Activated naive CD4-positive, alpha-beta T cell treated with Interleukin-2 at 50 U/mL for 16 hours (primary cell): ENCODE measurements at places on chromosomes 12 and 14.

- DNase-seq: no peak
Measured at GRCh38 chr14:23365732-23366425, 907 bp upstream of the EFS start.

DNA sequence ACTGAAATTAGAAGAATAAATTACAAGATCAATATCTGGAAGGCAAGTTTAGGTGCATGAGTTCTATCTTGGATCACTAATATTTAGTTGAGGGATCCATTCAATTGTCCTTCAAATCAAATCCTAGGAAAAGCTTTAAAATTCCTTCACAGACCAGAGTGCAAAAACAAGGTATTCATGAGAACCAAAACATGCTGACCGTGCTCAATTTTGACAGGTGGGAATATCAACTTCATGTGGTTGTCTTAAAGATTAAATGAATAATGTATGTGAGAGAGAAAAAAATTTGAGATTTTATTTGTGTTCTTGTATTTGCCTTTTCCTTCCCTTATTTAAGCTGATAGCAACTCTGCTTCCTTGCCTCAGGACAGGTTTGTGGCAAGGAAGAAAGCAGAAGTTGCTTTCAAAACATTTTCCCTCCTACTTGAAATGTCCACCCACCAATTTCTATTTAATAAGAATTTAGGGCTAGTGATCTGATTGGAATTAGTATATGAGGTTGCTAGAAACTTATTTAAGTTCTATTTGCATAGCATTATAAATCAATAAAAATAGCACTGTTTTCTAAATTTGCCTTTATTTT, 4.9 kb upstream of the PPP1R12A start:
- DNase-seq: no peak

GRCh38 chr14:70077720-70078119, 111.0 kb downstream of the SLC8A3 start:
- no peak for DNase-seq

GRCh38 chr14:91257328-91258010, 13.0 kb upstream of the GPR68 start:
- DNase-seq: no peak

DNA sequence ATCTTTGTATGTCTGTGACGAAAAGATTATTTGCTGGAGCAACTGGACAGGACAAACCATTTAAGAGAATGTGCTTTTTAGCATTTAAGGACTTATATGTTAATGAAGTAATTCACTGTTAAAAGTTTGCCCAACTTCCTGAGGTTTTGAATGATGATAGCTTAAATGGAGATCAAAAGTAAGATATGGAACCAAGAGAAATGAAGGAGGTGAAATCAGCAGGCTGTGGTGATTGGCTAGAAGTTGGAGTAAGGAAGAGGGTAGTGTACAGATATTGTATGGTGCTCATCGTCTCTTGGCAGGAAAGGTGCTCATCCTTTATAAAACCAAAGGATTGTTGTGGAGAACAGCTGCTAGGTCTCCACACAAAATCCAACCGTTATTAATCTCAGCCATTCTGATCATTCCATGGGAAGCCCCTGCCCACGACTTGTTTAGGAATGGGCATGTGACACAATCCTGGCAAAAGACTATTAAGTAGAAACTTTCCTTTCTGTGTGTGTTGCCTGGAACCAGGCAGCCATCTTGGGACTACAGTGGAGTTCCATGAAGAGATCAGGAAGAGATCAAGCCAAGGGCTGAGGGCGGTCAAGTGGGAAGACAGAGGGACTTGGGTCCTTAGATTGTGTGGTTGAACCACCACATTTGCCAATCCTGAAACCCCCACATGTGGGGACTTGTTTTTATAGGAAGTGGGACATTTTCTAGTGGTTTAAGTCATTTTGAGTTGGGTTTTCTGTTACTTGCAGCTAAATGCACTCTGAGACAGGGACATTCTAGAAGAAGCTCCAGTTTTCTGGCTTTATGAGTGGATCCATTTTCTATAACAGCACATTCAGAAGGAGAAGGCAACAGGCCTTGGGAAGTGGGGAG, 56.8 kb upstream of the CHST11 start:
- no peak for DNase-seq

DNA sequence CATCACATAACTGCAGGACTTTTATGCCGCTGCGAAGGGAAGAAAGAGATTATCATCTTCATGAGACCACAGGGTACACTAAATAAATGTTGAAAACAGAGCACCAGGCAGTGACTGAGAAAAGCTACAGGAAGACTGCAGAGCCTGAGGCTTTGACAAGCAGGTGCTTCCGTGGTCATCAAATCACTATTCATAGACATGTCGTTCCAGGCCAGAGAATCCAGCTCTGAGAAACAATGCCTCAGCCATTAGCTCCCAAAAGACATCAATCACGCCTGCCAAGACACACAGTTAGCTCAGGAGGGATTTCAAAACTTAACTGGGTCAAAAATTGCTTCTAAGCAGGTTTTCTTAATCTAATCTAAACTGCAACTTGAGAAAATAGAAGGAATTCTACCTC, 47.2 kb upstream of the GARIN6 start:
- DNase-seq: no peak

DNA sequence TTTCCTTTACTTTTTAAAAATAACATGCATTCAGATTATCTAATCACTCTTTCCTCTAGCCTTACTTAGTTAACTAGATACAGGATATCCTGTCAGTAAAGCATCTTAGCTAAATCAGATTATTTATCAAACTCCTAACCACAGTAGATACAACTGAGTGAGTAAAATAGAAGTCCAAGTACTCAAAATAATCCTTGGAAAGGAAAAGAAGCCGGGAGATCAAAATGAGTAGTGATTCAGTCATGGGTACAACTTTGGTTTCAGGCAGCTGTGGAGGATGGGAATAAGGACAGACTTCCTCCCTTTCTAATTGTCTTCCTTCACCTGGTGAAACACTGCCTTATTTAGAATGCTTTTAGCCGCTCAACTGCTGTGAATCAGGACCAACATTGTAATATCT, 29.4 kb downstream of the GNG2 start:
- no peak for DNase-seq

DNA sequence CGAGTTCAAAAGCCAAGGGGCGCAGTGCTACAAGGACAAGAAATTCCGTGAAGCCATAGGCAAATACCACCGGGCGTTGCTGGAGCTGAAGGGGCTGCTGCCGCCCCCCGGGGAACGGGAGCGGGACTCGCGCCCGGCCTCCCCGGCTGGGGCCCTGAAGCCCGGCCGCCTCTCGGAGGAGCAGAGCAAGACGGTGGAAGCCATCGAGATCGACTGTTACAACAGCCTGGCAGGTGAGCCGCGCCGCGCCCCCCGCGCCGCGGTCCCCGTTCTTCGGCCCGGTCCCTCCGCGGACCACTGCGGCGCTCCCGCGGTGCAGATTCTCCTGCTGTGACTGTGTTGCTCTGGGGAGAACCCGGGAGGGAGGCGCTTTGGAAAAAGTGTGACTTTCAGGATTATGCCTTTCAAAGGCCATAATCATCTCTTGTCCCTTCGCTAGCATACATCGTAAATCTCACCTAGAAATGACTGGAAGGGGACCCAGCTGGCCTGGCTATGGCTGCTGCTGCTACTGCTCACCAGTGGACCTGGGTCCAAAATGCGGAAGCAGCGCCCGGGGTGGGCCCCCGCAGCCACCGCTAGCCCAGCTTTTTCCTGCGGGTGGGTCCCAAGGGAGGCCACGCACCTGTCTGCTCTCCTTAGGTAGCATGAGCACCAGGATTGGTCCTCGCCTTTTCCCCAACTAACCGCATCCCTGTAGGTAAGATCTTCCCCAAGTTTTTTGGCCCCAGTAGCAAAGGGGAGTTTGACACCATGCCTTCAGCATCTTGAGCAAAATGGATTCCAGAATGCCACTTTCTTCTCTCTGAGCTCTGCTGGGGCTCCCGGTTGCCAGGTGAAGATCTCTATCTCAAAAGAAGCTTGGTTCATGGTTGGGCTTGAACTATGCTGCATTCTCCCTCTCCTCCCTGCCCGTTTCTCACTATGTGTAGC, 853 bp downstream of the TTC9 start:
- peak; percentile 30 for DNase-seq

GRCh38 chr12:69619050-69619449, 8.3 kb upstream of the LRRC10 start:
- no peak for DNase-seq

DNA sequence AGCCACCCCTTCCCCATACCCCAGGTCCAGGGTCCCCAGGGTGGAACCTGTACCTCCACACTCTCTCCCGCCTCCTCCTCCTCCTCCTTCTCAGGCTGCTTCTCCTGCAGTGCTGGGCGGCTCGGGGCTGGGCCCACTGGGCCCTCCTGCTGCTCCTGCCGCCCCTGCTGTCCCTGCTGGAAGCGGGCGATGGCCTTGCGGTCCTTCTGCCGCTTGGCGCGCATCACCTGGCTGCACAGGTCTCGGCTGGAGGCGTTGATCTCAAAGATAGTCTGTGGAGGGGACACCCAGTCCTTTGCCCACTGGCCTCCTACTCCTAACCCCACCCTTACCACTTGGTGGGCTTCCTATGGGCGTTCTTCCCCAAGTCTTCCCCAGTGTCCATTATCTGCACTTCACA, 14.5 kb downstream of the CFAP73 start:
- no peak for DNase-seq

- DNase-seq: no peak
Measured at GRCh38 chr14:95547626-95548327, 12.9 kb downstream of the GLRX5 start.

- DNase-seq: no peak
Measured at GRCh38 chr14:61469781-61470180, 148.4 kb downstream of the PRKCH start.
